ENCODE measurements at places on chromosomes 7 and 10.

DNA sequence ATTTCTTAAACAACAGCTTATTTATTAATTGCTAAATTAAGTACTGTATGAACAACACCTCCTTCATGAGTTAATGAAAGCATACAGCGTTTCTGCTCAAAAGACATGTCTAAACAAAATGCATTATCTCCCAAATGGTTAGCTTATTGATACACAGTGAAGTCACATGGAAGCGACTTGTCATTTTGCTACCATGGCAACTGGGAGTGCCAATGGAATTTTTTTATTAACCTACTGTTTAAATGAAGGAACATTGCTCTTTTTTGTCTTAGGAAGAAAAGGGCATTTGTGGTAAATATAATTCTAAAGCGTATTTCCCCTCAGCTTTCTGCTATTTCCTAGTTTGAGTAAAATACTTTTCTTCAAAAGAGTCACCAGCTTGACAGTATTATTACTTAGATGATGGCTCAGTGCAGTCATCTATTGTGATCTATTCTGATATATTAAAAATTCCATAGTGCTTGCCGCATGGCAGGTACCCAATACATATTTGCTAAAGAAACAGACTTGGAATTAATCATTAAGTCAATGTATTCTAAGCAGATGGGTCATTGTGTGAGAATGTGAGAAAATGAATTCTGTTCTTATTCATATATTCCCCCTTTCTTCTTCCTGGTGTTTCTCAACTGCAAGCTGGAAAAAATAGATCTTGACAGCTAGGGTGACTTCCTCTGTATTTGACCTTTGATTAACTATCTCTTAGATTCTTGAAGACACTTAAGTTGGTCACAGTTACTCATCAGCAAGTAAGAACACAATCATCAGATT lies 818.3 kb downstream of the MAGI2 start:
- no peak for DNase-seq

DNA sequence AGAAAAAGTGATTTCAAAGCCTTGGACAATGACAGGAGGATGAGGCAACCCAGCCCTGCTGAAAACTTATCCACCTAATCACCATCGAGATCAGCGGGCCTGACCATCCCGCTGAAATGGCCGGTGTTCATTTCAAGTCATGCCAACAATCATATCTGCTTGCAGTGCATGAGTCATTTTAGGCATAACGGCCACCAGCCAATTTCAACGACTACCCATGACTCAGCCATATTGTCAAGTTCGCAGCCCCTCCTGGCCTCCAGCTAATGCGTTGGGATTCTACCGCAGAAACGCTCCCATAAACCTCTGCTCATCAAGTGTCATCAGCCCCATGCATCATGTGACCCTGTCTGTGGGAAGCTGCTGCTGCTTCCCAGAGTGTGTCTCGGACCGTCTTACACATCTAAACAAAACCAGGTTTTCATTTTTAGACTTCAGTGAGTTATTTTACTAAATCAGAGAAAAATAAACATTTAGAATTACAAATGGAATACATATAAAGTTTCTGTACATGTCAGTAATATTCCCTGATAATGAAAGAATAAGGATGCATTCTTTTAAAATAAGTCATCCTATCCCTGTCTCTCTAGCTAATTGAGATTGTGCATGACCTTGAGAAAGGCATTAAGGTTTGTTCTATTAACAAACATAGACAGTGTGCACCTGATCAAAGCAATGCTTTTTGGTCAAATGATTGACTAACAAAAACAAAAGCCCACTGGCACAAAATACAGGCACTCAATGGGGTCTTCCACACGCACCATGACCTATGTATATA lies 188.9 kb downstream of the ADAM12 start:
- no peak for DNase-seq

- DNase-seq = peak; percentile 80
Observed at GRCh38 chr10:78299851-78300468, 266.3 kb downstream of the RPS24 start.

GRCh38 chr10:102473445-102474331 lies 22.3 kb upstream of the C10orf95 start:
- no peak for DNase-seq

DNA sequence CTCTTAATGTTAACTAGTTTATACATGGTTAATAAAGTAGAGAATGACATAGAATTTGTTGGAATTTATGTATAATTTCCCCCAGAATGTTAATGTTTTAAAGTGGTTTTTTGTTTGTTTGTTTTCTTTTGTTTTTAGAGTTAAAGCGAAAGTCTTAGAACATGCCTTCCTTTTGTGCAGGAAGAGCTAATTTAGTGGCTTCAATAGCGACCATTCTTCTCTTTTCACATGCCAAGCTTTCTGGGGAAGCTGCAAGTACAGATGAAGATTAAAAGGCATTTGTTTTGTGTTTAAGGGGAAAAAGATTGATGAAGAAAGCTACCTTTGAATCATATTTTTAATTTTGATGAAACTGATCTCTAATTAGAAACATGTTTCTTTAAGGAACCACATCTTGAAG lies 256.3 kb upstream of the CSTF2T start:
- DNase-seq = no peak

DNA sequence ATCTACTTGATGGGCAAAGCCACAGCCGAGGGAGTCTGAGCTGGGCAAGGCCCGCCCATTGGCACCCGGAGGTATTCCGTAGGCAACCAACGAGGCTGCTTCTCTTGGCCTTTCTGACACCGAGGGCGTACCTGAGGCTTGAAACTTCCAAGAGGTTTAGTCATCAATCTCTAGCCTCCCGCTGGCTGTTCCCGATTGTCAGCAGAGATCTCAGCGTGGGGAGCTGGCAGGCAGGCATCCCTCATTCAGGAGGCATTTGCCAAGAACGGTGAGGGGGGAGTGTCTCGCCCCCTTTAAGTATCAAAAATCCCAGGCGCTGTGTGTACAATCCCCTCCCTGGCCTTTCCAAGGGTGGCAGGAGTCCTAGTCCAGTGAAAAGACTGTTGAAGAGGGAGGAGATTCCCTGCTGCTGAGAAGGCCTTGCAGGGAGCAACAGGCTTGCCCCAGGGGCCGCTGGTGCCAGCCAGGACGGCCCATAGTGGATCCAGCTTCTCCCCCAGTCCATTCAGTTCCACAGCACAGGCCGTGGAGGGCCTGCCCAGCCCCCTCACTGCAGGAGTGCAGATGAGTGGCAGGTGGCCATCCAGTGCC lies 39.7 kb downstream of the OAT start:
- DNase-seq = no peak

- no peak for DNase-seq
Observed at GRCh38 chr7:70285854-70286253, 687.6 kb downstream of the AUTS2 start.

- DNase-seq = peak; percentile 18
Observed at GRCh38 chr10:61750943-61751471, 88.3 kb downstream of the CABCOCO1 start.

- DNase-seq = peak; percentile 68
Observed at GRCh38 chr7:107874605-107875446, 16.2 kb upstream of the DLD start.

GRCh38 chr10:87054373-87055295 lies 34.5 kb downstream of the FAM25A start:
- DNase-seq = no peak

- no peak for DNase-seq
Observed at GRCh38 chr10:69567920-69568319, 5.3 kb downstream of the NEUROG3 start.

- no peak for DNase-seq
Observed at GRCh38 chr7:1705856-1706255, 35.8 kb downstream of the ELFN1 start.

DNA sequence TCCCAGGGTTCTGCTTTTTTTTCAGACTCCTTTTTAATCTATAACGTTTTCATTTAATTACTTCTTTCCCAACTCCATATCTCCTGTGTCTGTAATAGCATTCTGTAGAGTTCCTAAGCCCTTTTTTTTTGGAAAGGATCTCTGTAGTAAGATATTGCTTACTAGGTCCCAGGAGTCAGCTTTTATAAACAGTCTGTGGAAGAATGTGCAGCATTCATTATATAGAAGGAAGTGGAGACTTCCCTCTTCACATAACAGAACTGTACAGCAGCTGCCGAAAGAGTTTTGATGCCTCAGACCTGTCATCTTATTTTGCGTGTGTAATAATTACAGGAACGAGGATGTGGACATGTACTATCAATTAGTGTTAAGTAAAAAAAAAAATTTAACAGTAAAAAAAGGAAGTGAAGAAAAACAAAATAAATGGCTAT lies 7.4 kb upstream of the STEAP4 start:
- peak; percentile 37 for DNase-seq

DNA sequence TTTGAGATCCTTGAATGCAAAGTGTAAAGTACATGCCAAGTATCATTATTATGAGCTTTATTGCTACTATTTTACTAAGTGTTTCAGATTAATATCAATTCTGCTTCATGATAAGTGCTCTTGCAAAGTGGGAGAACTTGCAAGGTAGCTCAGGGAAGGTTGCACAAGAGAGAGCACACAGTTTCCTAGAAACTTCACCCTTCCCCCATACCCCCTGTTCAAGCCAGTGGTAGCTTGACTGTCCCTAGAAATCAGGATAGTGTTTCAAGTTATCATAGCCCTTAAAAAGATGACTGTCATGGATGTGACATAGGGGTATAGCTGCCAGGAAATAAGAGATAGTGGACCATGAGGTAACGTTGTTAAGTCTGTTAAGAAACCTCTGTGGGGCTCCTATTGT lies 251.5 kb downstream of the TRIL start:
- no peak for DNase-seq

DNA sequence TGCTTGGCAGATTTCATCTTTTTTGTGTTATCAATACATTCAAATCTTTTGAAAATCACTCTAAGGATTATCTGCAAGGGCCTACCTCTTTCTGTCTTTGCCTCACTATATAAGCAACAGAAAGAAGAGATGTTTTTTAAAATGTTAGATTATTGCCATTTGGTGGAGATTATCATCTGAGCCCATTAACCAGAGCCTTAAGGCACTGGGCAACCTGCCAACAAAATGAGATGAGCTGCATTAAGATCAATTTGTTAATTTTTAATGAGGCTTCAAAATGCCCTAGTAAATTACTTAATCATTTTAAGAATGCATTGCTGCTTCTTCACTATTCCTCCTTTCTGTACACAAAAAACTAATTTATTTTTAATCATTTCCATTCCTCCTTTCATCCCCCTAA lies 314.1 kb downstream of the SNX13 start:
- no peak for DNase-seq

DNA sequence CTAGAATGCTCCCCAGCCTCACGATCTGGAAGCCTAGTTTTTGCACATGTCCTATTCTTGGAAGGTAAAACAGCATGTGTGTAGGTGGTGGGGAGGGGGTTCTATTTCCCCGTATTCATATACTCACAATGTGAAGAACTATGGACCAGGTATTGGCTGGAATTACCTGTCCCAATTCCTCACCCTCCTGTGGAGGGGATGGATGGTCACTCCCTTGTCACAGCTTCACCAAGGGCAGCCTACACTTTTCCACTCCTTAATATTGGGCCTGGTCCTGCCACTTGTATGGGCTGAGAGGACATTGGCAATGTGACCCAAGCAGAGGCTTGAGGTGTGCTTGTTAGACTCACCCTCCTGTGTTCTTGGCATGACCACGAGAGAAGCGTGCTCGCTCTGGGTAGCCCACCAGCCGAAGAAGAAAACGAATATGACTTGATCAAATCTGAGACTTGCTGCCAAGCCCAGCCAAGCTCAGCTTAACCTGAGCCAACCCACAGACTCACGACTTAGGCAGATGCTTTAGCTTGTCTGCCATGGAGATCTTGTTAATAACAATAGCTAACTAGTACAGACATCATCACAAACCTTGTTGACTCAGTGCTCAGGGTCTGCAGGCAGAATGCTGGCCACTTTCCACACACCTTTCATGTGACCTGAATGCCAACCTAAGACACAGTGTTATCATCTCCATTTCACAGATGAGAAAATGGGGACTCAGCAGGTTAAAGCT lies 17.2 kb downstream of the ZNF488 start:
- DNase-seq = no peak

- no peak for DNase-seq
Observed at GRCh38 chr7:29331163-29331562, 136.6 kb downstream of the CHN2 start.

- no peak for DNase-seq
Observed at GRCh38 chr10:126839094-126839761, 66.0 kb upstream of the DOCK1 start.

GRCh38 chr10:31669357-31669756 lies 259.3 kb downstream of the ARHGAP12 start:
- DNase-seq = no peak

- no peak for DNase-seq
Observed at GRCh38 chr10:3784510-3785250, at the start of gene KLF6. Gene KLF6, minus strand, starts transcription at chr10:3785209. Its CDS starts 195 bp downstream, at chr10:3785014.

DNA sequence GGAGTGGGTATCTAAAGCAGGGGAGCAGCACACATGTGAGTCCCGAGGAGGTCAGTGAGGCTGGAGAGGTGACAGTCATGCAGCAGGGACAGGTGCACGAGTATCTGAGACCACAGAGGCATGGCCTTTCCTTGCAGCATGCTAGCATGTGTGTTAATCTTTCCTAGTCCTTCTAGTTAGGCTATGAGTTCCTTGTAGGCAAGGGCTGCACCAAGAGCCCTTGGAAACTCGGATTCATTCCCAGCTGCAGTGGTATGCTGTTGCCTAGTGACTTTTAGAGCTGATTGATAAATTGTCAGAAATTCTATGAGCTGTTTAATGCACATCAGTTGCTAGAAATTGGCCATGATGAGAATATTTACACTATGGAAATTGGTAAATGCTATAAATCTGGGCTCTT lies 132.0 kb downstream of the SORCS3 start:
- DNase-seq = no peak

DNA sequence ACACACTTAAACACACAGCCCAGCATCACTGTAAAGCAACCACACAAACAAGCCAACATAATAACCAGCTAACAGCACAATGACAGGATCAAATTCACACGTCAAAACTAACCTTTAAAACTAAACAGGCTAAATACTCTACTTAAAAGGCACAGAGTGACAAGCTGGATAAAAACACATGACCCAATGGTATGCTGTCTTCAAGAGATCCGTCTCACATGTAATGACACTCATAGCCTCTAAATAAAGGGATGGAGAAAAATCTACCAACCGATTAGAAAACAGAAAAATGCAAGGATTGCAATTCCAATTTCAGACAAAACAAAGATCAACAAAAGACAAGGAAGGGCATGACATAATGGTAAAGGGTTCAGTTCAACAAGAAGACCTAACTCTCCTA lies 17.2 kb upstream of the PRSS58 start:
- DNase-seq = no peak

GRCh38 chr10:114043532-114044246 lies at the start of gene ADRB1:
Gene ADRB1, plus strand, starts transcription at chr10:114043866. Its CDS starts 267 bp downstream, at chr10:114044133.
- peak; percentile 73 for DNase-seq

GRCh38 chr7:22094413-22095342 lies 149.0 kb upstream of the CDCA7L start:
- DNase-seq = no peak

GRCh38 chr7:48537561-48537960 lies 366.3 kb downstream of the ABCA13 start:
- no peak for DNase-seq

DNA sequence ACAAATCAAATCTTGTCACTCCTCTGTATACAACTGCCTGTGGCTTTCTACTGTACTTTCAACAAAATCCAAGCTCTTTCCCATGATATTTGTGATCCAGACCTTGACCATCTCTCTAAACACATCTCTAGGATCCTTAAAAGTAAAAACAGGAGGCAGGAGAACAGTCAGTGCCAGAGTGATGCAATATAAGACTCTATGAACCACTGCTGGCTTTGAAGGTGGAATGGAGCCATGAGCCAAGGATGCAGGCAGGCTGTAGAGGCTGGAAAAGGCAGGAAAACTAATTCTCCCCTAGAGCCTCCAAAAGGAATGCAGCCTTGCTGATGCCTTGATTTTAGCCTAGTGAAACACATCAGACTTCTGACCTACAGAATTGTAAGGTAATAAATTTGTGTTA lies 45.5 kb upstream of the LRRN3 start:
- DNase-seq = no peak

All from AML-193 (cell line).